ENCODE measurements at places on chromosomes 1 and 21. TPM values are rescaled to one million over a fixed set of nuclear protein-coding genes. Genes with fewer than 3 reads are reported as not detected.

The SOAT1 gene
- total RNA-seq: 18.4 TPM

The CCDC17 gene
- total RNA-seq: 0.37 TPM

The TAS1R1 gene
- not detected for total RNA-seq

The ITGB2 gene
- total RNA-seq: 0.72 TPM

The TMCO4 gene
- total RNA-seq: 8.0 TPM

The NECTIN4 gene
- 1.9 TPM for total RNA-seq

The CHI3L2 gene
- total RNA-seq: not detected

The WDR3 gene
- 33.5 TPM for total RNA-seq

The HCN3 gene
- 4.8 TPM for total RNA-seq

The MEF2D gene
- total RNA-seq: 36.0 TPM

The STUM gene
- not detected for total RNA-seq

The CAMK1G gene
- 0.09 TPM for total RNA-seq

The HSPA6 gene
- total RNA-seq: 3.1 TPM

The SAMD13 gene
- total RNA-seq: 0.45 TPM

The FALEC gene
- total RNA-seq: not detected

The UTS2 gene
- total RNA-seq: not detected

The C1orf210 gene
- not detected for total RNA-seq

The CBS gene
- total RNA-seq: 11.0 TPM

The AADACL4 gene
- not detected for total RNA-seq

The ENTREP3 gene
- 37.7 TPM for total RNA-seq

The CLCA2 gene
- not detected for total RNA-seq

The ACTN2 gene
- 0.02 TPM for total RNA-seq

The FMO3 gene
- not detected for total RNA-seq

The SDC3 gene
- 10.8 TPM for total RNA-seq

The UAP1 gene
- total RNA-seq: 31.1 TPM

The HJV gene
- not detected for total RNA-seq

The GORAB gene
- 6.7 TPM for total RNA-seq

The ADAMTS5 gene
- not detected for total RNA-seq

The UBL4B gene
- not detected for total RNA-seq

The RBP7 gene
- 6.3 TPM for total RNA-seq

The PAX7 gene
- total RNA-seq: 0.65 TPM

The THRAP3 gene
- total RNA-seq: 57.4 TPM

The RNU1-4 gene
- not detected for total RNA-seq

The ITLN2 gene
- total RNA-seq: not detected

The F5 gene
- 0.10 TPM for total RNA-seq

The VSIG8 gene
- 0.07 TPM for total RNA-seq

The SPATA6 gene
- total RNA-seq: 2.1 TPM

The GPATCH2 gene
- 6.0 TPM for total RNA-seq

The PGD gene
- 1,192 TPM for total RNA-seq

The TYW3 gene
- 19.4 TPM for total RNA-seq

The SPRR3 gene
- not detected for total RNA-seq

The CCDC185 gene
- total RNA-seq: not detected

The NECAP2 gene
- total RNA-seq: 42.1 TPM

The PPIAL4G gene
- total RNA-seq: not detected

Measured in A549 treated with RU486 at 1 μM for 4 hours (cell line).